Stimulated activated CD4-positive, alpha-beta T cell treated with anti-CD3 and anti-CD28 coated beads, Interleukin-1b, Interleukin-23, amount 100 ng/mL, for 1 hour (primary cell): ENCODE measurements at places on chromosomes 4 and X.

DNA sequence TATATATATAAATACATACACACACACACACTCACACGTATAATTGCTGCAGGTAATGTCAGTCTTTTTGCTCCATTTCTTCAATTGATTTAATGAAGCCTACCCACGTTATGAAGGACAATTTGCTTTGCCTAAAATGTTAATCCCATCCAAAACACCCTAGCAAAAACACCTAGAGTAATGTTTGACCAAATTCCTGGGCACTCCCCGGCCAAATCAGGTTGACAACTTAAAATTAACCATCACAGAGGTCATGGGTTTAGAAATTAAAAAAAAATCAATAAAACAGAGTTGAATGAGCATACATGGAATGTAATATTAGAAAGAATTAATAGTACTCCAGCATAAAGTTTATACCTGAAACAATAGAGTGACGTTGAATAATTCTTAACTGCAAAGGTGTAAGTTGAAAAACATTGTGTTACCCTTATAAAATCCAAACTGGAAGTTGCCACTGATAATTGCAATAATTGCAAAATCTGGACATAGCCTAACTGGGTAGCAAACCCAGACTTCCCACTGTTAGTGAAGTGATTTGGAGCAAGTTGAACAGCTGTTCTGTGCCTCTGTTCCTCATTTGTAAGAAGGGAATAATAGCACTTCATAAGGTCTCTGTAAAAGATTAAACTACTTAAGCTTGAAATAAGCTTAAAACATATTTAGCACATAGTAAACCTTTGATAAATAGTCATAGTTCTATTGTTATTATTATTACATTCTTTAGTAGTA is 2120.5 kb downstream of the PCDH7 start:
- DNase-seq: no peak

DNA sequence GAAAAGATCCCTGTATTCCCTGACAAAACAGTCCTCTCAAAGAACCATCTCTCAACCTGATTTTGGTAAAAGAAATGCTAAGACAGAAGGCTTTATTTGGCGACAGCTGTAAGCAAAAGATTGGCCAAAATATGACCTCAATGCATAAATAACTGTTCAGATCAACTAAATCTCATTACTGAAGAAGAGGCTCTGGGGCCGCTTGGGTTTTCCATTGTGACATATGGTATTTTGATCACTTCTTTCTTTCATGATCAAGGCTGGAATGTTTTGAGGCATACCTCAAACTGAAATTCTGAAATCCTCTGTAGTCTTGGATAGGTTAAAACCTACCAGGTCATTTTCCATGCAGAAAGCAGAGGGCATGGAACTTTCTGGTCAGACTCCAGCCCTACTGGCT is 106.3 kb downstream of the C4orf51 start:
- no peak for DNase-seq

- DNase-seq: no peak
Observed at GRCh38 chrX:148609515-148610327, 109.3 kb downstream of the AFF2 start.

DNA sequence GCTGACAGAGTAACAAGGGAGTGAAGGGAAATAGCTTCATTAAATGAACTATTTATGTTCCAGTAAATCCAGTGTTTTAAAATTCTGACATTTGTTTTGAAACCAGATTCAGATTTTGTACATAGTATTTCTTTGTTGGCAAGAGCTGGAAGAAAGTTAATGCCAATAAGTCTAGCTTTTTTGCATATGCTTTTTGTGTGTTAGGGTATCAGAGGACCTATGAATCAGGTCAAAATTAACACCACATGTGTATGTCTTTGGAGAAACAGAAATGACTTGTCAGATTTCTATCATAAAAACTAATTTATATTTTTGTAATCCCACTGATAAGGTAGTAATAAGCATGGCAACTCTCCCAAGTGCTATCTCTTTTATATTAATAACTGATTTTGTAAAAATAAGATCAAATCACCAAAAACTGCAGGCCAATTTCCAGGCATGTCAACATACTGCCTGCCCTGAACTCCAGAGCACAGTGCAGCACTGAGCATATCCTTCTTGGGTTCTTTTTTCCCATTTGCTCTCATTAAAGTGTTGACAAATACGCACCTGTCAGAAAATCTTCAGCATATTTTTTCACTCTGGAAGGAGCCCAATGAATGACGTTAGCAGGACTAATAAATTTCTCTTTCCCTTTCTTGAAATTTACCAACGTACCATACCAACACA is 65.5 kb downstream of the SH3RF1 start:
- no peak for DNase-seq

GRCh38 chrX:144681501-144681900 is 565.8 kb upstream of the SPANXN1 start:
- no peak for DNase-seq

GRCh38 chr4:2338754-2339457 is 77.0 kb upstream of the MXD4 start:
- DNase-seq: no peak

GRCh38 chr4:118746251-118746919 is 61.2 kb downstream of the METTL14 start:
- DNase-seq: no peak

- DNase-seq: no peak
Observed at GRCh38 chrX:110407910-110408545, 49.4 kb downstream of the RTL9 start.
